MG63 (cell line): ENCODE measurements at places on chromosomes 12 and 14. TPM values are rescaled to one million over a fixed set of nuclear protein-coding genes. Genes with fewer than 3 reads are reported as not detected.

HDAC7 gene
- 30.5 and 31.5 TPM in 2 replicates for total RNA-seq

PZP gene
- total RNA-seq = not detected in 2 replicates

INHBC gene
- total RNA-seq = not detected in 2 replicates

ESPL1 gene
- total RNA-seq = 22.1 and 23.9 TPM in 2 replicates

RFX4 gene
- not detected in 2 replicates for total RNA-seq

HOXC11 gene
- 0.30 and 1.3 TPM in 2 replicates for total RNA-seq

ATF1 gene
- total RNA-seq = 41.3 and 69.7 TPM in 2 replicates

ETFRF1 gene
- 25.6 and 71.4 TPM in 2 replicates for total RNA-seq

NKX2-1 gene
- not detected in 2 replicates for total RNA-seq
